ENCODE measurements at places on chromosomes 4 and X. TPM values are rescaled to one million over a fixed set of nuclear protein-coding genes. Genes with fewer than 3 reads are reported as not detected.

The SRPX gene
- 36.1 TPM for total RNA-seq

The RAB9B gene
- 28.0 TPM for total RNA-seq

The CT47B1 gene
- total RNA-seq: not detected

The TMEM150C gene
- 19.4 TPM for total RNA-seq

The DRP2 gene
- total RNA-seq: 0.05 TPM

The GPRASP1 gene
- 3.8 TPM for total RNA-seq

The LGI2 gene
- total RNA-seq: 2.3 TPM

The MSANTD1 gene
- total RNA-seq: 0.54 TPM

The RTL5 gene
- 2.4 TPM for total RNA-seq

GRCh38 chrX:112672788-112673560 lies 6.8 kb downstream of the LHFPL1 start:
- no peak for DNase-seq

GRCh38 chrX:13836575-13836974 lies 19.7 kb upstream of the GPM6B start:
- DNase-seq: no peak

GRCh38 chr4:157895205-157895604 lies 277.6 kb downstream of the GASK1B start:
- DNase-seq: no peak

- DNase-seq: peak; percentile 80
These were observed 6.7 kb downstream of the FGFBP2 start for GRCh38 chr4:15956179-15956850.

DNA sequence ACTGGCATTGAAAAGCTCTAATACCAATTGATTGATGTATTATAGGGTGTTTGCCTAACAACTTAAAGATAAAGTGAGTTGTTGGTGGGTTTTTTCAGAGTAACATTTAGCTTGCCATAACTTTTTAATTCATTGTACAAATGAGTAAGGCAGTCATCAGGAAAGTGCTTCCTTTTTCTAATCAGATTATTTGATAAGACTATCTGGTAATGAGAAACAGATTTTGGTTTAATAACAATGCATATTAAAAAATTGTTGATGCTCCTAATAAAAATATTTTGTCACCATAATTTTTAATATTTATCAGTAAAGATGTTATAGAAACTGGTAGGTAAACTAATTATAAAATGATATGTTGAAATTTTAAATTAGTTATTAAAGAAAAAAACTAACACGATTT lies 51.3 kb downstream of the BLTP1 start:
- DNase-seq: no peak

DNA sequence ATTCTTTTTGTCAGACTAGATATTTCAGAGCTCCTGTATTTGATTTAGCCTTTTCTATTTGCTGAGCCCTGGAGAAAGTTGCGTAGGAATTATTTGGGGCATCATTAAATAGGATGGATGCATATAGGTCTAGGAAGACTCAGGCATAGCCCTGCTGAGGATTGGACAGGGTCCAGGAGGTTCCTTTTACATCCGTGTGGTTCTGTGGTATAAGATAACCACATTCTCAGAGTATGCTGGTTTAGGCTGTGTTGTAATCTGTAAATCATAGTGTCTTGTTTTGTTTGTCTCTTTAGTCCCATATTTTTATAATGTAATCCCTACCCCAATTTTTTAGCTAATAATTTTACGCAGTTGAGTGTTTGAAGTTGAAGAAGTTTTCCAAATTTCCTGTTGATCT lies 513.7 kb downstream of the RPA4 start:
- DNase-seq: no peak

- DNase-seq: no peak
These were observed 129.9 kb downstream of the TET2 start for GRCh38 chr4:105276361-105277104.

- no peak for DNase-seq
These were observed 594.9 kb upstream of the DIPK2B start for GRCh38 chrX:45795546-45795945.

DNA sequence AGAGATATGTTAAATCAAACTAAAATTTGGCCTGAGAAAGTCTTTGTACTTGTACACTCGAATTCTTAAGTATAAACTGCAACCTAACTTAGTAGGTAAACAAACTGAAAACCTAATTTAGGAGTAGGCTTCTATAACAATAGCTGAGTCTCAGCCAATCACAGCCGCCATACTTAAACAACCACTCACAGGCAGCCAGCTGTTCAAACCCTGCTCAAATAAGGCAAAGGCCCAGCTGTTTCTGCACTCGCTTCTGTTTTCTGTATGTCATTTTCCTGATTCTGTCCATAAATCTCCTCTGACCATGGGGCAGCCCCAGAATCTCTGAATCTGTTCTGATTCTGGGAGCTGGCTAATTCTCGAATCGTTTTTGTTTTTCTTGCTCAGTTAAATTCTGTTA lies 7.8 kb upstream of the PLS3 start:
- no peak for DNase-seq

GRCh38 chr4:161249779-161250440 lies 913.9 kb downstream of the FSTL5 start:
- no peak for DNase-seq

DNA sequence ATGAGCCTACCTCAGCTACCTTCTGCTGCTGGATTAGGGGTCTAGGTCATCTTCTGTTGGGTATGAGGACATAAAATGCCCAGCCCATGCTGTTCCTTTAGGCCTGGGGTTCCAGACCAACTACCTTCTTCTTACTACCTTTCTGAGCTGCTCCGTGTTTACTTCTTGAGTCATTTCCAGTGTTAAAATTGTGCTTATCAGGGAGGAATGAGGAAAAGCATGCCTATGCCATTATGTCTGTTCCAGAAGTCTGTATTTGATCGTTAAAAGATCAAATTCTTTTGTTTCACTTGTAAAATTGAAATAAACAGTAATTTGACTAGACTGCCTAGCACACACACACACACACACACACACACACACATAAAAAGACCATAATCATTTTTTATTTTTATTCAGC lies 1912.7 kb upstream of the TENM3 start:
- DNase-seq: no peak

GRCh38 chrX:38126179-38126578 lies 94.5 kb downstream of the SRPX start:
- DNase-seq: no peak

- no peak for DNase-seq
These were observed 54.8 kb downstream of the CCDC149 start for GRCh38 chr4:24858026-24858425.

- DNase-seq: no peak
These were observed 351.7 kb upstream of the FAM241A start for GRCh38 chr4:111793433-111794091.

DNA sequence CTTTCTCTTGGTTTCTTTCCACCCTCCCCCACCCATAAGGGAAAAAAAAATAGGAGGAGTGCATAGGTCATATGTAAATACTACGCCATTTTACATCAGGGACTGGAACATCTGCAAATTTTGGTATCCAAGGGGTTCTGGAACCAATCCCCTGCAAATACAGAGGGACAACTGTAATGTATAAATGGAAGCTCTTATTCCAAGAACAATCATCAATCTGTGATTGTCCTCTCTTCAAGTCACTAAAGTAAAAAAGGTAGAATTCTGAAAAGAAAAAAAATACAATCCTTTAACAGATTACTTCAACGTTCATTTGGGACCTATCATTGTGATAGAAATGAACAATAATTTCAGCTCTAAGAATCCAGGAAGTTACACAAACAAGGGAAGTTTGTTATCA lies 13.6 kb downstream of the PPA2 start:
- DNase-seq: no peak

GRCh38 chr4:106993827-106994226 lies 42.3 kb downstream of the DKK2 start:
- no peak for DNase-seq

DNA sequence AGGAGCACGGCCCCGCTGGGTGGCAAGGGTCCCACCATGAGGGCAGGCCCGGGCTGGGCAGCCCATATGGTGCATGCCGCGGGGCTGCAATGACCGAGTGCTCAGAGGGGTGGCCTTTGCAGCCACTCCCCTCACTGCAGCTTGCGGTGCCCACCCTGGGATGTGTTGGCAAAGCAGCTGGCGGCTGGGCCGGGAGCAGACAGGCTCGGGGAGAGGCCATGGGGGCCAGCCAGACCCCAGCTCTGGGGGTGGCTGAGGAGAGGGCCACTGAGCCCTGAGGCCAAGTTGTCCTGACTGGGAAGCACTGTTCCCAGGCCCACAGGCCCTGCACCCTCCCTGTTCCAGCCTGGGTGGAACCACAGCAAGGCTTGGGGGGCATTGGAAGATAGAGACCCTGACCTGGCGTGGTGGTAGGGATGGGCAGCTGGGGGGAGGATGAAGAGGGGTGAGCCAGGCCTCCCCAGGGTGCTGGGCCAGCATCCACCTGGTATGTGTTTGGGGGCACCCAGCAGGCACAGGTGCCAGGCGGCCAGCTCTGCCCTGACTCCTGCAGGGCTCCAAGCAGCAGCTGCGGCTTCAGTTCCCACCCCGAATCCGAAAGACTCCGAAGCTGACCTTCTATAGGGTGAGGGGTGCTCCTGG lies 18.4 kb upstream of the RNF4 start:
- no peak for DNase-seq

GRCh38 chr4:119632216-119632615 lies 3.6 kb upstream of the PDE5A start:
- DNase-seq: no peak

DNA sequence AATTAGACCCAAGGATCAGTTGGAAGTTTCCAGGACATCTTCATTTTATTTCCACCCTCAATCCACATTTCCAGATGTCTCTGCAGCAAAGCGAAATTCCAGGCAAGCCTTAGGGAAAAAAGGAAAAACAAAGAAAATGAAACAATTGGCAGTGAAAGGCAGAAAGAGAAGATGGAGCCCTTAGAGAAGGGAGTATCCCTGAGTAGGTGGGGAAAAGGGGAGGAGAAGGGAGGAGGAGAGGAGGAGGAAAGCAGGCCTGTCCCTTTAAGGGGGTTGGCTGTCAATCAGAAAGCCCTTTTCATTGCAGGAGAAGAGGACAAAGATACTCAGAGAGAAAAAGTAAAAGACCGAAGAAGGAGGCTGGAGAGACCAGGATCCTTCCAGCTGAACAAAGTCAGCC lies at the start of gene PLP1:
PLP1 (plus strand) TSS at position 295 of the 400 bp plus-strand sequence. CDS start 156 bp downstream, outside the sequence.
- DNase-seq: no peak

DNA sequence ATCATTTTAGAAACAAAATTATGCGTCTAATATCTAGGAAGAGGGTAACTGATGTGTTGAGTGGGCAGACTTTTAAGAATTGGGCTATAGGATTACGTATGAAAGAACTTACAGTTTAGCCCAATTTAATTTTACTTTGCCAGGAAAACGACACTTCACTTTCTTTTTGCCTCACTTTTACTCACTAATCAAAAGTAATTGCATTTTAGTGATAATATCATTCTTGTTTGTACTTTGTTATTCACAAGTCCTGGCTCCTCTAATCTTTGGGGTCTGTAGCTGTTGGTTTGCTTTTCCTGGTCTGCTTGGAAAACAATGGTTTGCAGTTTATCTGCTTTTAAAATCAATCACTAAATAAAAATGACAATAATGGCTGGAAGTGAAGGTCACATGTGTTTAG lies 2.9 kb upstream of the ARX start:
- no peak for DNase-seq

DNA sequence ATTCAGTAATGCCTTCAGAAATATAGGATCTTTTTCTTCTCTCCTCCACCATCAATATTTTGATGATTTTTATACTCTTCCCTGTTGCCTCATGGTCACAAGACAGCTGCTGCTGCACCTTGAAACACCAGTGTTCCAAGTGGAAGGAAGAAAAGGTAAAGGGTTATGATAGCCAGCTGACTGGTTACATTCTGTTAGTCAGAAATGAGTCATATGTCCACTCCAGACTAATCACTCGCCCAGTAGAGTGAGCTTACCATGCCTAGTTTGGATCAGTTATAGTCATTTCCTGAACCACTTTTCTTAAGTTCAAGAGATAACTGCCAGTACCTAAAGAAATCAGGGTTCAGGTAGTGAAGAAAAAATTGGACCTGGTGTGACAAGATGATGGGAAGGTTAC lies 532.3 kb upstream of the SMIM31 start:
- DNase-seq: no peak

DNA sequence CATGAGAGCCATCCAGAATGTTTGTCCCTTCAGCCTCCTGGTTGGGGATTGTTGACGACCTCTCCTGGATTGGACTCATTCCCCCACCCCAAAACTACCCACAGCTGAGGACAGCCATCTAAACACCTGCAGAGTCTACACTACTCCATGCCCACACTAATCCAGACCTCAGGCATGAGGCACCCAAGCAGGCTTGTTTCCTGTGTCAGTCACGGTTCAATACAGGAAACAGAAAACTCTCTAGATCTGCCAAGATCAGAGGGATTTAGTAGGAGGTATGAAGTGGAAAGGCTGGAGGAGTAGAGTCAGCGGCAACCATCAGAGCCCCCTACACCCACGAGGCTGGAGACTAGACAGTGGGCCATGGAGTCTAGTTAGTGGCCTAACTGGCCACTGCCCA lies 37.7 kb downstream of the HAND2 start:
- DNase-seq: no peak

DNA sequence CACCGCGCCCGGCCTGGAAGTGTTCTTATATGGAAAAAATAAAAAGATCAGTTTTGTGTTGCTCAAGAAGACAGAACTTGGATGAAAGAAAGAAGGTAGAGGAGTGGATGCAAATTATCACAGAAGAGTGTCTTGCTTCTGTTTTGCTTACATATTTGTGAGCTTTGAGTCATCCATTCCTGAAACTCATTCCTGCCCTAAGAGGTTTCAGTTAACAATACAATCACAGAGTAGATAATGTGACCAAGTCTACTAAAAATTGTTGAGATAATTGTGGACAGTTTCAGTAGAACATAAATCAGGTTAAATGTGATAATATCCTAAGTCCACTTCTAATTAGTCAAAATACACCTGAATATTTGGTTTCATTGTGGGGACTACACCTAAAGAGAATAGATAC lies 26.4 kb upstream of the LRCH2 start:
- DNase-seq: no peak

DNA sequence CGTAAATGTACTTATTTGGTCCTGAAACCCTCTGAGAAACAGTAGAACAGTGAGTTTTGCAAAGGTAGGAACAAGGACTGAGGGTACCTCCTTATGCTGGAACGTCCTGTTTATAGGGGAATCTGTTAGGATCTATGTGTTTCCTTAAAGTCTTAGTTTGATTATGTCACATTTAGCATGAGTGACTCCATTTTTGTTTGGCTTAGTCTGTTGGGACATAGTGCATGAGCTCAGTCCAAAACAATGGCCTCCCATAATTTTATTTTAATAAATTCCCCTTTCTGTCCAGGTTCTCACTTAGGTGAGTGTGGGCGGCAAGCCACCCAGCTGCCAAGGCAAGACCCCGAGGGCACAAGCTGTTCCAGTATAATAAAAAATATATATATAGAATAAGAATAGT lies 27.7 kb downstream of the HTT-AS start:
- DNase-seq: no peak

GRCh38 chrX:153673428-153674218 lies at the start of gene PNCK:
TSS of gene PNCK (minus strand) at chrX:153673813. CDS start at chrX:153673076, 737 bp downstream.
- no peak for DNase-seq
